ENCODE measurements at places on chromosomes 2 and 18. TPM values are rescaled to one million over a fixed set of nuclear protein-coding genes. Genes with fewer than 3 reads are reported as not detected.

- H3K4me3 ChIP-seq, result no peak overlapping the region
- H3K36me3 ChIP-seq, result no peaks in the 10 kb centered on the region
These were observed 52.5 kb downstream of the ZNF516 start for GRCh38 chr18:76442413-76443171.

G6PC2 gene
- total RNA-seq, result not detected

DNA sequence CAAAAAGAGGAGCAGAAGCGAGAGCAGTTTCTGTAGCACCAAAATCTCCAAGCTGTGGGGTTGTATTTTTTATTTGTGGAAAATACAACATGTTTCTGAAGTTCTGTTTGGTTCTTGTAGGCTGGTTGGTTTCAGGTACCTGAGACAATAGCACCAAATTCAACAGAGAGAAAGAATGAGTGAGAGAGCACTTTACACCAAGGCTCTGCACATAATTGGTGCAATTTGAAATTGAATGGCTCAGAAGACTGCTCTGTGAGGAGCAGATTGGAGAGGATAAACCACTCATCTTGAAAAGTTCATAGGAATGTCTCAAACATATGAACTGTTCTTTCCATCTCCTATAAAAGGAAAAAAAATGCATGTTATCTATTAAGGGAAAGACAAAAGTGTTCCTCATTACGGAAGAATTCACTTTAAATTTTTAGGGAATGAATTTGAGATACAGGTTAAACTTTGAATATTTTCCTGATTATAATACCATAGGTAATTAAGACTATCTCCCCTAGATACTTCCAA is 175.1 kb downstream of the ATAD2B start:
- H3K27me3 ChIP-seq, result no peaks in the 10 kb centered on the region
- no peaks in the 10 kb centered on the region for H3K36me3 ChIP-seq
- H3K27ac ChIP-seq, result no peak overlapping the region
- H3K4me3 ChIP-seq, result no peak overlapping the region

GRCh38 chr2:38267270-38267925 is 109.7 kb downstream of the ATL2 start:
- no peaks in the 10 kb centered on the region for H3K4me1 ChIP-seq
- H3K4me3 ChIP-seq, result no peak overlapping the region
- no peak overlapping the region for H3K27ac ChIP-seq
- DNase-seq, result no peak
- no peaks in the 10 kb centered on the region for H3K27me3 ChIP-seq

GRCh38 chr2:64134813-64135212 is 9.4 kb downstream of the PELI1 start:
- no peak overlapping the region for H3K4me3 ChIP-seq
- no peaks in the 10 kb centered on the region for H3K27me3 ChIP-seq
- no peak for DNase-seq
- peaks cover 33% of the 10 kb centered on the region for H3K4me1 ChIP-seq

THAP4 gene
- total RNA-seq, result 83.3 TPM

EHD3 gene
- total RNA-seq, result 2.2 TPM

GRCh38 chr18:7872569-7872968 is 305.5 kb downstream of the PTPRM start:
- H3K27me3 ChIP-seq, result no peaks in the 10 kb centered on the region
- H3K36me3 ChIP-seq, result no peaks in the 10 kb centered on the region
- H3K27ac ChIP-seq, result peak overlapping the region; percentile 85

HRH4 gene
- total RNA-seq, result not detected

- H3K36me3 ChIP-seq, result no peaks in the 10 kb centered on the region
- H3K27ac ChIP-seq, result no peak overlapping the region
- DNase-seq, result no peak
- no peaks in the 10 kb centered on the region for H3K27me3 ChIP-seq
- no peaks in the 10 kb centered on the region for H3K4me1 ChIP-seq
- no peak overlapping the region for H3K4me3 ChIP-seq
These were observed 122.9 kb downstream of the GLI2 start for GRCh38 chr2:120858361-120859106.

DSC1 gene
- total RNA-seq, result not detected

GRCh38 chr2:29479401-29479800 is 364.2 kb downstream of the CLIP4 start:
- H3K27ac ChIP-seq, result no peak overlapping the region
- no peaks in the 10 kb centered on the region for H3K4me1 ChIP-seq
- H3K36me3 ChIP-seq, result no peaks in the 10 kb centered on the region
- H3K27me3 ChIP-seq, result no peaks in the 10 kb centered on the region

GRCh38 chr2:127561371-127561770 is 25.9 kb downstream of the MYO7B start:
- no peak overlapping the region for H3K27ac ChIP-seq
- no peaks in the 10 kb centered on the region for H3K36me3 ChIP-seq
- no peaks in the 10 kb centered on the region for H3K4me1 ChIP-seq
- H3K4me3 ChIP-seq, result no peak overlapping the region
- no peak for DNase-seq

IL1B gene
- not detected for total RNA-seq

- H3K27ac ChIP-seq, result no peak overlapping the region
- H3K27me3 ChIP-seq, result no peaks in the 10 kb centered on the region
- peaks cover 47% of the 10 kb centered on the region for H3K36me3 ChIP-seq
- no peak overlapping the region for H3K4me3 ChIP-seq
- no peaks in the 10 kb centered on the region for H3K4me1 ChIP-seq
- no peak for DNase-seq
These were observed 44.5 kb upstream of the C2orf74 start for GRCh38 chr2:61117534-61117933.

C1QL2 gene
- not detected for total RNA-seq

GRCh38 chr18:60060578-60060977 is 160.8 kb downstream of the PMAIP1 start:
- H3K4me1 ChIP-seq, result no peaks in the 10 kb centered on the region
- no peak overlapping the region for H3K4me3 ChIP-seq
- no peak overlapping the region for H3K27ac ChIP-seq
- no peaks in the 10 kb centered on the region for H3K27me3 ChIP-seq

DNA sequence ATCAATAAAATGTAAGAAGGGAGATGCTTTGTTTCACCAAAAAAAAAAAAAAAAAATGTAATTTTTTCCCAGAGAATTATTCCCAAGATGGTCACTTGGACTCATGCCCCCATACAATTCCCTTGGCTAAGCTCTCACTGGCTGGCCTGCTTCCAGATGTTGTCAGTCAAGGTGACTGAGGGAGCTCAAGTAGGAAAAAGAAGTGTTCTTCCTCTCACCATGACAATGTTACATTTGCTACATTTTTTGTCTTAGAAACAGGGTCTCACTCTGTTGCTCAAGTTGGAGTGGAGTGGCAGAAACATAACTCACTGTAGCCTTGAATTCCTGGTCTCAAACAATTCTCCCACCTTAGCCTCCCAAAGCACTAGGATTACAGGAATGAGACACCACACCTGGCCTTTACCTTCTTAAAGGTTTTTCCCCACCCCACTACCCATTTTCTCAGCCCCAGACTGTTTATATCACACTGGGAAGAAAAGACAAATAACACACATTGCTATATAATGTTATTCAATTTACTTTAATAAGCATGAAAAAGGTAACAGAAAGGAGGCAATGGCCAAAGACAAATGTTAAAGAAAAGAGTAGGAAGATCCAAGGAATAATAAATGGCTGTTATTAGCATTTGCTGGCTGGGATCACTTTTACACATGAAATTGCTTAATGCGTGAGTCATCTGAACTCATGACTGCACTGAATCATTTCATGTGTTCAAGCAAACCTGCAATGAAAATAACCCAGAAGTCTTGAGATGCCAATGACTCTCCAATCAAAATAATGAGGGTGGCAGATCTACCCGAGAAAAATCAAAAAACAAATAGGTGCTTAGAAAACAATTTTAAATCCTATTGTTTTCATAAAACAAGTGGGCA is 45.2 kb downstream of the ACVR1 start:
- no peak overlapping the region for H3K4me3 ChIP-seq
- H3K36me3 ChIP-seq, result no peaks in the 10 kb centered on the region
- H3K27ac ChIP-seq, result peak overlapping the region; percentile 84

- H3K4me3 ChIP-seq, result no peak overlapping the region
- H3K4me1 ChIP-seq, result no peaks in the 10 kb centered on the region
- H3K27ac ChIP-seq, result no peak overlapping the region
- no peak for DNase-seq
- H3K36me3 ChIP-seq, result no peaks in the 10 kb centered on the region
- H3K27me3 ChIP-seq, result peaks cover 27% of the 10 kb centered on the region
These were observed 9.1 kb downstream of the TWIST2 start for GRCh38 chr2:238856713-238857567.

WNT6 gene
- 3.4 TPM for total RNA-seq

GRCh38 chr2:117091041-117091837 is 723.3 kb upstream of the DDX18 start:
- H3K4me3 ChIP-seq, result no peak overlapping the region
- no peaks in the 10 kb centered on the region for H3K4me1 ChIP-seq
- DNase-seq, result no peak
- no peaks in the 10 kb centered on the region for H3K36me3 ChIP-seq
- no peaks in the 10 kb centered on the region for H3K27me3 ChIP-seq
- no peak overlapping the region for H3K27ac ChIP-seq

CPO gene
- 0.68 TPM for total RNA-seq

DNA sequence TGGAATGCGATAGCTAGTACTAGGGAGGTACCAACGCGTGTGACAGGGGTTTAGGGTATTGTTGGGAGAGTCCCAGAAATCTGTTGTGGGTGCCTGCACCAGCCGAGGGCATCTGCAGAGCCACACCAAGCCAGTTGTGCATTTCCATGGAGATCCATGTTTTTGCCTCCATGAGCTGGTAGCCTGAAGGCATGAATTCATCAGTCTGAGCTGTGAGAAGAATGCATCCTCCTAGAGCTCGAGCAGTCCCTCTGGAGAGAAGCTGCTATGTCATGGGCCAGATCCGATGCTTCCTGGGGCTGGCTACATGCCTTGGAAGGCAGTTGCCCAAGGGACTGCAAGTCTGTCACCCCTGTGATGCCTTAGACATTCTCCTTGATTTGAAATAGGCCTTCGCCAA is 57.9 kb downstream of the LIPG start:
- no peaks in the 10 kb centered on the region for H3K27me3 ChIP-seq
- no peak overlapping the region for H3K27ac ChIP-seq
- H3K4me3 ChIP-seq, result no peak overlapping the region
- H3K36me3 ChIP-seq, result no peaks in the 10 kb centered on the region

GRCh38 chr18:74590671-74591070 is 7.0 kb upstream of the ZNF407 start:
- H3K4me3 ChIP-seq, result no peak overlapping the region
- no peaks in the 10 kb centered on the region for H3K36me3 ChIP-seq
- no peaks in the 10 kb centered on the region for H3K27me3 ChIP-seq
- H3K27ac ChIP-seq, result no peak overlapping the region

- no peaks in the 10 kb centered on the region for H3K27me3 ChIP-seq
- no peaks in the 10 kb centered on the region for H3K36me3 ChIP-seq
- H3K4me3 ChIP-seq, result no peak overlapping the region
- no peaks in the 10 kb centered on the region for H3K4me1 ChIP-seq
- no peak overlapping the region for H3K27ac ChIP-seq
These were observed 123.7 kb upstream of the SIX3 start for GRCh38 chr2:44817673-44818335.

BOLL gene
- 2.7 TPM for total RNA-seq

- DNase-seq, result no peak
- no peak overlapping the region for H3K27ac ChIP-seq
- no peak overlapping the region for H3K4me3 ChIP-seq
- H3K4me1 ChIP-seq, result no peaks in the 10 kb centered on the region
These were observed 94.0 kb downstream of the AQP4 start for GRCh38 chr18:26771524-26771923.

PIEZO2 gene
- total RNA-seq, result 0.18 TPM

- no peak for DNase-seq
- H3K4me3 ChIP-seq, result no peak overlapping the region
- H3K36me3 ChIP-seq, result no peaks in the 10 kb centered on the region
- H3K27me3 ChIP-seq, result no peaks in the 10 kb centered on the region
These were observed 82.7 kb downstream of the TANC1 start for GRCh38 chr2:159051133-159051532.

- no peaks in the 10 kb centered on the region for H3K36me3 ChIP-seq
- no peak overlapping the region for H3K4me3 ChIP-seq
- H3K27me3 ChIP-seq, result no peaks in the 10 kb centered on the region
These were observed 130.1 kb downstream of the GCA start for GRCh38 chr2:162473986-162474385.

DNA sequence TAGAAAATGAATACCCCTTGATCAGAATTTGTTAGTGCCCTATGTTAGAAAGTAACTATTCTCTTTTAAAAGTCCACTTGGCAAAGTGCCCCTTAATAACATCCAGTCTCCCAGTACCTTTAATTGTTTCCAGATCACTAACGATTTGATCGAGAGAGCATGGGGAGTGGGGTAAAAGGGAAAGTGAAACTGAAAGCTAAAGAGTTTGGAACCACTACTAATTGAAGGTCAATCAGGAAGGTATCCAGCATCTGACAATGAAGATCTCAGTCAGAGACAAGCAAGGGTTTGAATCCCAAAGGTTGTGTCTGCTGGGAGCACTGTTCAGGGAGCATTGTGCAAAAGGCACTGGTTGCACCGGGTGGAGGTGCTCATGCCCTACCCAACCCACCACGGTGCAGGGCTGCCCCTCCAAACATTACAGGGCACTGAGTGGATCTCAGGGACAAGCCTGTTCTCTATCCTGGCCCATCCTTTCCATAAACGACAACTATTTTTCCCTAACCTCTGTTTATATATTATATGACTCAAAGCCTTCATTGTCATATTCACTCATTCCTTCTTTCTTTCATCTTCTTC is 14.6 kb upstream of the RIT2 start:
- no peaks in the 10 kb centered on the region for H3K36me3 ChIP-seq
- peak overlapping the region; percentile 22 for H3K4me3 ChIP-seq
- DNase-seq, result no peak
- no peak overlapping the region for H3K27ac ChIP-seq

DNA sequence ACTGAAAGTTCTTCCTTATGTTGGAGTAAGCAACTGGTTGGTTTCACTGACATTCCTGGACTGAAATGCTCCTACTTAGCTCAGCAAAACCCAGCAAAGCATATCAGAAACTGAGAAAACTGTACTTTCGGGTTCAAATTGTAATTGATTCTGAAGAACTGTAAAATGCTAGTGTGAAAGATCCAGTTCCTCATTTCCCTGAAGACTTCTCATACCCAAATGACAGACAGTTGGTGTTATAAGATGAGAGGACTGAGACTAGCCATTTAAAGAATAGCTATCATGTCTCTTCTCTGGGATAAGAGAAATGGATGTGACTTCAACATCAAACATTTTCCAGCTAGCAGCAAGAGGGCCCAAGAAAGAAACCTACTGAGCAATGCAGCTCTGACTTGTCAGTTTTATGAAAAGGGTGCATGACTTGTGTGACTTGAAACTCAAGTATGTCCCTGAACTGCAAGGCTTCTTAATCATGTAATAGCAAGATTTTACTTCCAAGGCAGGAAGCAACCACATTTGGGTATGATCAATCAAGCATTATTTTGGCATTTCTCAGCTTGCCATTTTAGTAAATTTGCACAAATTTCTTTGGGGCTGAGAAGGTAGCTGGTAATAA is 420.3 kb upstream of the MMADHC start:
- no peaks in the 10 kb centered on the region for H3K4me1 ChIP-seq
- no peak overlapping the region for H3K4me3 ChIP-seq
- DNase-seq, result no peak
- H3K36me3 ChIP-seq, result no peaks in the 10 kb centered on the region
- H3K27ac ChIP-seq, result no peak overlapping the region

GRCh38 chr2:169716238-169716886 is 17.3 kb upstream of the KLHL23 start:
- H3K27me3 ChIP-seq, result no peaks in the 10 kb centered on the region
- peaks cover 9% of the 10 kb centered on the region for H3K4me1 ChIP-seq
- no peaks in the 10 kb centered on the region for H3K36me3 ChIP-seq
- no peak overlapping the region for H3K4me3 ChIP-seq
- H3K27ac ChIP-seq, result no peak overlapping the region

GRCh38 chr18:79748321-79749180 is 49.2 kb upstream of the KCNG2 start:
- no peak overlapping the region for H3K27ac ChIP-seq
- H3K36me3 ChIP-seq, result no peaks in the 10 kb centered on the region
- no peak for DNase-seq

GRCh38 chr2:58140508-58141072 is 94.0 kb downstream of the VRK2 start:
- no peak overlapping the region for H3K4me3 ChIP-seq
- no peaks in the 10 kb centered on the region for H3K27me3 ChIP-seq
- H3K27ac ChIP-seq, result no peak overlapping the region
- no peaks in the 10 kb centered on the region for H3K4me1 ChIP-seq

SKOR2 gene
- total RNA-seq, result not detected
